ENCODE measurements at places on chromosomes 5 and 9. TPM values are rescaled to one million over a fixed set of nuclear protein-coding genes. Genes with fewer than 3 reads are reported as not detected.
A peak's percentile ranks its signal among the peaks of the same experiment; 100 is the strongest.

Gene PLPPR1
- not detected for total RNA-seq

Gene C8G
- not detected for total RNA-seq

DNA sequence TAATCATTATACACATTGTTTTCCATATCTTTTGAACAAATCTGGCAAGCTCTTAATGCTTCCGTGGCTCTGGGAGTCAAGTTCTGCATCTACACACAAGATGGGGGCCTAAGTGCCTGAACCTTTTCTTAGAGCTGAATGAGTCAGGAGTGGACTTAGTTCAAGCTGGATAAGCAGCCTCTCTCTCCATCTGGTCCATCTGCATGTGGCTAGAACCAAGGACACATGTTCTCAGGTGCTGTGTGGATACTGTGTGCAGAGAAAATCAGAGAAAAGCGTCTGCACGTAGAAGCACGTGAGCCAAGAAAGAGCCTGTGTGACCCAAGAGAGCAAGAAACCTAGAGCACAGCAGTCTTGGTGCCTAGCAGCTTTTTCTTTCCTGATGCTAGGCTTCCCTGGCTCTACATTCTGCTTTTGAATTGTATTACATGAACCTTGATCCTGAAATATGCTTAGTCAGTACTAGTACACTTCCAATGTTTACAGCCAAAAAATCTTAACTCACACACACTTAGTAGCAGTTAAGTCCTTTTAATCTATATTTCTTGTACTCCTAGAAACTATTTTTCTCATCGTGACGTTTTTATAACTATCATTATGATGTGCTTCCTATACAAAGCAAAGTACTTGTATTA is 1798.9 kb downstream of the MAT2B start:
- DNase-seq: no peak

DNA sequence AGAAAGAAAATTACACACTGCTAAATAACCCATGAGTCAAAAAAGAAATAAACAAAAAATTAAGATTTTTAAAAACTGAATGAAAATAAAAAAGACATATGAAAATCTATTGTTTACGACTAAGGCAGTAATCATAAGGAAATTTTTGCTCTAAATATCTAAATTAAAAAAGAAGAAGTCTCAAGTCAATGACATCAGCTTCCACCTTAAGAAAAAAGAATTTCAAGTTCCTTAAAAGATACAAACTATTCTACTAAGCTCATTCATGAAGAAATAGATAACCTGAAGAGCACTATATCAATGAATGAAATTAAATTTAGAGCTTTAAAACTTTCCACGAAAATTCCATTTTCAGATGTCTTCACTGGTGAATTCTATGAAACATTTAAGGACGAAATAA is 15.7 kb upstream of the STARD4 start:
- no peak for DNase-seq

GRCh38 chr5:161846746-161847145 is 1.2 kb upstream of the GABRA1 start:
- no peak for DNase-seq

DNA sequence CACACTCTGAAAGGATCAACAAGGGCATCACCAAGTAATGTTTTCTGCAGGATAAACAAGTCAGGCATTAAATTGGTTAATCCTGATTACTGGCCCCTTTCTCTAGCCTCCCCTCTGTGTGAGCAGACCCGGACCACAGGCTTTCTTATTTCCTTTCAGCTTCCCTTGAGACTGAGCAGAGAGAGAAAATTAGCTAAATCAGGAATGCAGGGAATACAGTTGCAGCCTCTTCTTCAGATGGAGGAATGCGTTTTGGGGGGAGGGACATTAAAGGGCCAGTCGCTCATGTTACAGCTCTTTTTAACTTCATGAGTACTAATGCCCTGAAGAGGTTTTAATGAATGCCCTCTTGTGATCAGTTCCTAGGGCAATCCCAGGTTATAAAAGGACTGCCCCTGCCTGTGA is 19.8 kb downstream of the PCDHAC2 start:
- no peak for DNase-seq

- DNase-seq: no peak
These were observed 127.8 kb downstream of the MED27 start for GRCh38 chr9:131951905-131952304.

- no peak for DNase-seq
These were observed 309.6 kb downstream of the ACTL7B start for GRCh38 chr9:108546215-108546614.

DNA sequence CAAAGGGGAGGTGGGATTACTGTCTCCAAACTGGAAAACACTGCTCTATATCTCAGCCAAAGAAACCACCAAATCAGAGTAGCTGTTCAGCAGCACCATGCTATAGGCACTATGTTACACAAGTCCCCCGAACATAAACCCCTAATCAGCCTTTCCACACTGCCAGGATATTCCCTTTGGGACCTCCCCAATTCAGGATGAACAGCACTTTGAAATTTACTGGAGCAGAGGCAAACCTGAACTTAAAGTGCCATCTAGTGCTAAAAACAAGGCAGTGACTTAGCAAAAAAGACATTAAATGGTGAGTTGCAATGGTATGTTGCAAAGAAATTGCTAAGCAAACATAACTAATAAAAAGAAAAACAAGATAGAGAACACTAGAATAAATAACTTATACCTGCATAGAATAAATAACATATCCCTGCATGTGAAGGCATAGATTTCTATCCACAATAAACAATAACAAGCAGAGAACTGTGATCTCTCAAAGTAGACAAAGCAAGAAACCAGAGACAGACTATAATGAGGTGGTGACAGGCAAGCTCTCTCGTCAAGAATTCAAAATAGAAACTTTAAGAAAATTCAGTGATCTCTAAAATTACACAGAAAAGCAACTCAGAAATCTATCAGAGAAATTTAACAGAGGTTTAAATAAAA is 584.4 kb upstream of the ACO1 start:
- DNase-seq: no peak

GRCh38 chr5:138981586-138981985 is 106.5 kb upstream of the LRRTM2 start:
- no peak for DNase-seq

DNA sequence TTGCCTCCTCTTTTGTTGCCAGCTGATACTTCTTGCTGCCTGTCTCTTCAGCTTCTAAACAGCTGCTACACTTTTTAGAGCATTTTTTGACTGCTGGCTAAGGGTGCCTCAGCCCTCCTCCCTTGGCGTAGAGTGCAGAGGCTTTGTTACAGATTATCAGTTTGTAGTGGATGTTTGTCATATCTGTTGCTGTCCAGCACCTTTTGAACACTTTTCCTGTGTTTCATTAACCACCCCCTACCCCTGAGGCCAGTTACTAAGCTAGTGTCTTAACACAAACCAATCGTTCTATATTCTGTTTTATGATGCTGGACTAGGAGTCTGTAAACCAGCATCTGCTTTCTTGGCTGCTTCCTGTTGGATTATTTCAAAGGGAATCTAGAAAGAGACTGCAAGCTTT is 441.5 kb downstream of the DNAH5 start:
- peak; percentile 70 for DNase-seq

DNA sequence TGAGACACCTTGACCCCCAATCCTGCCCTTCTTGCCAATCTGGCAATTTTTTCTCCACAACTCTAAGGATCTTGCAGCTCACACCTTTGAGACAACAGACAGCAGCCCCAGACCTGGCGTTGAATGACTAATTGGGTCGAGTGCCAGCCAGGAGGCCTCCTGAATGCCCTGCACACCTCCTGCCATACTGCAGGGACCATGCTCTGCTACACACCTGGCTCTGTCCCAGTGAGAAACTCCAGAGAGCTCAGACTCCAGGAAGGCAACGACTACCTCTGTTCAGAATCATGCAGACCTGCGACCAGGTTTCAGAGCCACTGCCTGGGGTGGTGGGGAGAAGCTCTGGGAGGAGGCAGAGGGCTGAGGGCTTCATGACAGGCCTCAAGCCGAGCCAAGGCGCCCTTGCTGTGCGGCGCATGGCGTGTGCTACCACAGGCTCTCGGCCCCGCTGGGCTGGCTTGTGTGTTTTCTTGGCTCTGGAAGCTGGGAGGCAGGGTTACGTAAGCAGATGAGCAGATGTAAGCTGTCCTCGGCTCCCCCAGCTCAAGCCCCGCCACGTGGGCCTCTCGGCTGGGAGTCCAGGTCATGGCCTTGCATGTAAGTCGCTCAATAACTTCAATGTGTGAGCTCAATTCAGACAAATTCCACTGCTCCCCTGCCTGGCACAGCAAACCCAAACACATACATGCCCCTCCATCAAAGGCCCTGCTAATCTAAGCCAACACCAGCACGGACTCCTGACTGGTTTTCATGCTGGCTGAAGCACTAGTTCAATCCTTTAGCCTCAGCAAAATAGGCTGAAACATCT is 27.5 kb downstream of the B4GALT1 start:
- DNase-seq: no peak

Measured in esophagus muscularis mucosa (tissue), 4 donors.